ENCODE measurements at places on chromosomes 6 and 20.
A peak's percentile ranks its signal among the peaks of the same experiment; 100 is the strongest.

DNA sequence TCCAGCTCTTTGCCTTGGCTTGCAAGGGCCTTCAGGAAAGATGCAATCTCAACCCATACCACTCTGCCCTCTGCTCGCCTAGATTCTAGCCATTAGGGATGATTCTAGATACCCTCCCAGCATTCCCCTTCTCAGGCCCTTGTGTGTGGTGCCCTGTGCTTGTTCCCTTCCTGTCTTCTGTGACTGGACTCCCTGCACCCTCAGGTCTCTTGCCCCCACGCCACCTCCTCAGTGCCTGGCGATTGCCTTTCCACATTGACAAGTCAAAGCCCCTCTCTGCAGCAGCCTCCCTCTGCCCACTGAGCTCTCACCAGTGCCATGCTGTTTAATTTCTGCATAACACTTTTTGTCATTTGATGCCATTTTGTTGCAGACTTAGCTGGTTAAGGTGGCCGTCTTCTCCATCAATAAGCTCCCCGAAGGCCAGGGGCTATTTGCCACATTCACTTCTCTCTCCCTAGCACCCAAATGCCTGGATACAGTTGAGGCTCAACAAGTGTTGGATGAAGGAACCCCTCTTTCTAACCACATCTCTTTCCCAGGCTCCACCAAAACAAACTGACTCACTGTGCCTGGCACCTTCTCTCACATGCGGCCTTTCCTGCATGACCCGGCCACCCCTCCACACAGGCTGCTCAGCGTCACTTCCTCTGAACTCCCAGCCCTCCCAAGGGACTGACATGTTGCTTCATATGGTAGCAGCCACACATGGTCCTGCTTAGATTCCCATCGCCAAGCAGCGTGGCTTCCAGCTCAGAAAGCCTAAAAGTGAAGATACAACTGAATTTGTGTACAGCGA lies 4.6 kb upstream of the TXNDC5 start:
- DNase-seq, result peak; percentile 69

DNA sequence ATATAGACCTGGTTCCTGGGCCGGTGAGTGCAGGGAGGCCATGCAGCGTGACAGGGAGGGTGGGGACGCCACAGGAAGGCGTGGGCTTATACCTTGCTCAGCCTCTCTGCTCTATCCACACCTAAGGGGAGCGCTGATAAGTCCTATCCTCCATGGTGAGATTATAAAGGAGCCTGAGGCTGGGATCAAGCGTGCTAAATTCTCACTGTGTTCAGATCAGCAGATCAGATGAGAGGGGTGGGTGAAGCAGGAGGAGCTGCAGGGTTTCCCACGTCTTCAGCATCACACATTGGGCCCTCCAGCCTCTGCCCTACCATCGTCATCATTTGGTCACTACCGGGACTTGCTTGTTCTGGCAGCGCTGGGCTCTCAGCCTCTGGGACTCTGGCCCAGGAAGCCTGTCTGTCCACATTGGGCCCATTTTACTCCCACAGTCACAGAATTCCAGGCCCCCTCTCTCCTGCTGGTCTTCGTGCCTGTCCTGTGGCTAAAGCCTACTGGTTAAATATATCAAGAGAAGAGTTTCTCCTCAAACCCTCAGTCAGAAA lies 29.1 kb upstream of the PDE10A start:
- DNase-seq, result no peak

DNA sequence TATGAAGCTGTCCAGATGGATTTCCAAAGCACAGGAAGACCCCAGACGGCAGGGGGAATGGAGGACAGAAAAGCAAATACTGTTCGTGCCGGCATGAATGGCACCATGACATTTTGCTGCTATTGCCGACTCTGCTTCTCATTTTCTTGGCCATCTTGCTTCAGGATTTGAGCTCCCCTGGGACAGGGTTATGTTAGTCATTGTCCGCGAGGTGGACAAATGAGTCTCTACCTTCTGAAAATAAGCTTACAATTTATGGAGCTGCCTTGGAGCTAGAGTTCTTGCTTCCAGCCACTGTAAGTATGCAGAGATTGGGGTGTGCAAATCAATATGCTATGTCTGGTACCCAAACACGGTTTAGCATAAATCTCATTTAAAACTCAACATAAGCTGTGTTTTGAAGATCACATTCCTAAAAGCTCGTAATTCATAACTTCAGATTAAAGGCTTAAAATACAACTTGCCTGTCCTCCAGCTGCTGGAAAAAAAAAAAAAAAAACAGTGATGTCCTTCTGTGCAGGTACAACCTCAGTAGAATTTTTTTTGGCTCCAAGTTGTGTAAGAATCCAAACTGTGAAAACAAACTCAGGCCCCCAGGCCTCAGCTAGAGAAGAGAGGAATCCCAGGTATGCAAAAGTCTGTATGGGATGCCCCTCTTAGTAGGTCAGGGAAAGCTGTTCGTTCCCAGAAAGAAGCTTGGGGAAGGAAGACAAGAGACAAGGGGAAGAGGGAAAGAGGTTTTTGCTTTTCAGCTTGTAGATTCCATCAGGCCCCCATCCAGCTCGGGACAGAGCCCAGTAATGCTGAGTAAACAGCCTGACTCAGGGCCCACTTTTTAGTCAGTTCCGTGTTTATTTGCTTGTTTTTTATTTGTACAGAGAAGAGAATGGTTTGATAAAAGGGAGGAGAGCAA lies 184.2 kb upstream of the FOXA2 start:
- DNase-seq, result no peak

DNA sequence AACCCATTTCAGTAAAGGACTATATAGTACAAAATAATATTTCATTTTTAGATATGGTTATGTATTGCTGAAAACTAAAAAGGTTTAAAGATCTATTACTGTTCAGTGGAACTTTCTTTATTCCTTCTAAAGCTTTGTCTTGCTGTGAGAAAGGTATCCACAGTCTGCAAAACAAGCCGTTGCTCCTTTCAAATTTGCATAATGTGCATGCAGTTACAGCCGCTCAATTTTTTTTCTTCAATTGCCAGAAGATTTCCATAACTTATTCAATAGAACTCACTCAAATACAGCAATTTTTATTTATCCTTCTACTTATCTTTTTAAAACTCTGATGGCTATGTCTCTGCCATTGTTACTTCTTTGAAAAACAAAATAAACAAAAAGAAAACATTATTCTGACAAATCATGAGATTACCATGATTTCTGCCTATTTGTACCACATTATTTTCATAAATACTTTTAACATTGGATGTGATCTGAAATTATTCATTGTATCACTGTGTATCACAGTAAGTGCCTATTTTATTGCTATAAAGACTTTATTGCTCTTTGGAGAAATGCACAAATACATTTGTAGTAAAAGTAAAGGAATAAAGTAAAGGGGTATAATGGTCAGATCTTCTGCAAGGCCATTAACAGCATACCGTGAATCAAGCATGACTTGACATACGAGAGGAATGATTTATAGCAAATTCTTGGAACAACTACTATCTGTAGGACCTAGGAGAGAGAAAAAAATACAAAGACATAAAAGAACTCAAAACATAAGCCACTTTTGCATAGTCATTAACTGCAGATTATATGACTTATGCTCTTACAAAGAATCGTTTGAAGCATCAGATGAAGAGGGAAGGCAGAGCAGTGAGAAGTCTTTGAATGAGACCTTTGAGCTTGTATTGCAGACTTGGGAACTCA lies 29.6 kb upstream of the HBS1L start:
- no peak for DNase-seq

- no peak for DNase-seq
Measured at GRCh38 chr20:52104546-52105441, 86.8 kb downstream of the ZFP64 start.

GRCh38 chr6:5394280-5394679 lies 133.0 kb downstream of the FARS2 start:
- DNase-seq, result no peak

DNA sequence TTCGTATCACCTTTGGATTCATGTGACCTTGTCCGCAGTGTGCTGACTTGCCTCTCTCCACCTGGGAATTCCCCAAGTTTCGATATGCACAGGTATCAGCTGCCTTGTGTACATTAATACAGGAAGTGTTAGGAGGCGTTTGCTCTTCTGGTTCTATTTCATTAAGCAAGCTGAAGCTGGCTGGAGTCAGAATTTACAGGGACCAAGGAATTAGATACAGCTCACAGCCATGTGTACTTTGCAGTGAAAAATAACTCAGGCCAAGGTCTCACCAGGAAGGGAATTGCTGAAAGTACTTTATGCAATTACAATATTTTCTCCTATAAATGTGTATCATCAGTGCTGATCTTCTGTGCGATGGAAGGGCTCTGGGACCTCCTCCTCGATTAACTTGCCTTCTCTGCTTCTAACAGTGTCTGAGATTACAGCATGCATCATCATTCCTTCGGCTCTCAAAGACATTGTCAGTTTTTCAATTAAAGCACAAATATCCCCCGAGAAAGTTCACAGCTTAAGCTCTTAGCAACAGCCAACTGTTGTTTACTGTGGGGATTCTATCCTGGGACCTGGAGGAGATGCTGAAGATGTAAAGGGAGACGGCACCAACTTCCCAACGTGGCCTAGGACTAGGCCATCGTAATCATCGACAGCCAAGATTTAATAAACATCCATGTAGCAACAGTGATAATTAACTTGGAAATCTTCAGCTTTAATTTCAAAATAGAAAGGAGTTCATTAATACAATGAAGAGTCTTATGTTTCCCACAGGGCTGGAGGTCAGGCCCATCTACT lies 13.8 kb upstream of the TIAM2 start:
- no peak for DNase-seq

GRCh38 chr6:90383196-90383822 lies 86.7 kb upstream of the BACH2 start:
- no peak for DNase-seq

DNA sequence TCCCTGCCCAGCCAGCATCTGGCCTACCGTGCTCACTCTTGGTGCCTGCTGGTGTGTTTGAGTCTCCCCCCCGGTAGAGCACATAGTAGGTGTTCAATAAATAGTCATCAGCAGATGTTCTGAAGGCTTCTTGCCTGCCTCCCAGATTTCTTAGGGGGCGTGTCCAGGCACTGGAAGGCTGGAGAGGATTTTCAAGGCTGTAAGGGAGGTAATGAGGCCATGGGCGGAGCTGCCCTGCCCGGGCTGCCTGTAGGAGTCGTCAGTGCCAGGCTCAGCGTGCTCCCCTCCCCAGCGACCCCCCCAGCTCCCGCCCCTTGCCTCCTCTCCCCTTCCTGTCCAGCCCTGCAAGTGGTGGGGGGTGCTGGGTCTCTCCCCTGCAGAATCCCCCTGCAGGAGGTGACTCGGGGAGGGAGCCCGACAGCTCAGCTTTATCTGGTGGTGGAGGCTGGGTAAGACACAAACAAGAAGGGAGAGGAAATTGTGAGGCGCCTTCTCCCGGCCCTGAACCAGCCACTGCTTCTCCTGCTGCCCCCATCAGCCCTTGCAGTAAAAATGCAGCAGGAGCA lies 55.9 kb downstream of the BCAS4 start:
- DNase-seq, result no peak

GRCh38 chr6:24060982-24061754 lies 64.8 kb upstream of the NRSN1 start:
- no peak for DNase-seq

- no peak for DNase-seq
Measured at GRCh38 chr6:10478187-10479040, 42.7 kb upstream of the GCNT2 start.

DNA sequence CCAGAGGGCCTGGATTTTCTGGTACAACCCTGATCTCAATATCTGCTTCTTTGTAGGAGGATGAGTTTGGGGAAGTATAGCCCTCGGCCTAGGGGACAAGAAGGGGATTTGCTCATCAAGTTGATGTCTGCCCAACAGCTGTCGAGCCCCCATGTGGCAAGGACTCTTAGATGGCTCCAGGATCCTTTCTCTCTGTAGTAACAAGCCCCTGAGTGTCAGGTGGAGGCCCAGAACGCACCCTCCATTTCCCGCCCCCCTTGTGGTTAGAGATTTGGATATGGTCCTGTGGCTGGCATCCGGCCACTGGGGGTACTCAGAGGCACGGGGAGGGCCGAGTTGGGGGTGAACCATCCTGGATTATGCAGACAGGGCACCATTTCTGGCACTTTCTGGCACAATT lies 50.1 kb downstream of the CTCFL start:
- DNase-seq, result no peak

- DNase-seq, result no peak
Measured at GRCh38 chr20:48826069-48826468, 1.7 kb downstream of the PREX1 start.

DNA sequence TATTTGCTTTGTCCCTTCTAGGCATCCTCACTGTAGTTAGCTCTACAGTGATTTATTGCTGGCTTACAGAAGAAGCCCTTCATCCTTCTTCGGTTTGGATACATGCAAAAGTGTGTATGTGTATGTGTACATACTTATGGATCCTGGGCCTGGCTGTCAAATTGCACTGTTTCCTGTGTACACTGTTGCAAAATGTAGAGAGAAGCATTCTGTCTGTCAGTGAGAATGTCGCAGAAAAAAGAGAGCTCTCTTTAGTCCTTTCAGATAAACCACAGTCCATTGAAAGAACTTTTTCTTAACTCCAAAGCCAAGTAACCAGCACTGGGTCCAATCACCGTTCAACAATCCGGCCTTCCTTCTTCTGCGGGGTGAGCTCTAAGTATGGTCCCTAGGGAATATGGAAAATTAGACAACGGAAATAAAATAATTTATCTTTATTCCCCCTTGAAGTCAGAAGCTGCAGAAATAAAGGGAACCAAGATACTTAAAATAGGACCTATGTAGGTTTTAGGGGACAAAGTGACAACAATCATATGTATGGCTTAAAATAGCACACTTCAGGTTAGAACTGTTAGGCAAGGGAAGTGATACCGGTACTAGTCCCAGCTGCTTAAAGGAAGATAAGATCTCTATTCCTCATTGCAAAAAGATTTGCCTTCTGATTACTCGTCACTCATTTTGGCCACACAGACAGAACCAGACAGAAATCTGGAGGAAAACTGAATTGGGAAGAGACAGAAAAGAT lies 107.0 kb downstream of the CD83 start:
- DNase-seq, result no peak

DNA sequence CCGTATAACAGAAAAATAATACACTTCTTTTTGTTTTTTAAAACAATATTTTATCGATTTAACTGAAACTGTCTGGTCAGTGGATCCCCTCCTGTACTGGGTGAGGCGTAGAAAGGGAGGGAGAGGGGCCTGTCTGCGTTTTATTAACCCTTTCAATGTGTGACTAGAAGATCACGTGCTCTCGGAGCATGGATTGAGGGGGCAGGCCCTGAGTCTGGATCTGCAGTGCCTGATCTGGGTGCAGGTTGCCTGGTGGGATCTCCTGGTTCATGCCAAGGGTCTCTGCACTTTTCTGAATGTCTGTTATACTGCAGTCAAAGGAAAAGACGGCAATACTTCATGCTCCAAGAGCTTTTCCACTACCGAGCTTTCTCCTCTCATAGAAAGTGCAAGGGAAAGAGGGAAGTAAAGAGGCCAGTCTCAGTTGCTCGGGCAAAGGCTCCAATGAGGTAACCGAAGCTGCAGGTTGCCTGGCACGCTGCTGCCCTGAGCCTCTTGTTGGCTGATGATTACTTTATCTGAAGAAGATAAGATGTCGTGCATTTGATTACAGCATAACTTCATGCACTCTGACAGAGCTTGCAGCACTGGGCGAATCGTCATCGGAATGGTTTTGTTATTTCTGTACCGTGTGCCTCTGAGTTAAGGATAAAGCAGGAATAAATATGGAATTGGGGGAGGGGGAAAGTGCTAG lies 167.5 kb upstream of the PMEPA1 start:
- no peak for DNase-seq

GRCh38 chr6:148789948-148790347 lies 43.1 kb downstream of the UST start:
- DNase-seq, result no peak

- no peak for DNase-seq
Measured at GRCh38 chr20:24819331-24819965, 129.6 kb upstream of the CST7 start.
